ENCODE measurements at places on chromosomes 12 and 14.
A peak's percentile ranks its signal among the peaks of the same experiment; 100 is the strongest.

GRCh38 chr14:88327497-88327896, 4.4 kb upstream of the KCNK10 start:
- DNase-seq: no peak

DNA sequence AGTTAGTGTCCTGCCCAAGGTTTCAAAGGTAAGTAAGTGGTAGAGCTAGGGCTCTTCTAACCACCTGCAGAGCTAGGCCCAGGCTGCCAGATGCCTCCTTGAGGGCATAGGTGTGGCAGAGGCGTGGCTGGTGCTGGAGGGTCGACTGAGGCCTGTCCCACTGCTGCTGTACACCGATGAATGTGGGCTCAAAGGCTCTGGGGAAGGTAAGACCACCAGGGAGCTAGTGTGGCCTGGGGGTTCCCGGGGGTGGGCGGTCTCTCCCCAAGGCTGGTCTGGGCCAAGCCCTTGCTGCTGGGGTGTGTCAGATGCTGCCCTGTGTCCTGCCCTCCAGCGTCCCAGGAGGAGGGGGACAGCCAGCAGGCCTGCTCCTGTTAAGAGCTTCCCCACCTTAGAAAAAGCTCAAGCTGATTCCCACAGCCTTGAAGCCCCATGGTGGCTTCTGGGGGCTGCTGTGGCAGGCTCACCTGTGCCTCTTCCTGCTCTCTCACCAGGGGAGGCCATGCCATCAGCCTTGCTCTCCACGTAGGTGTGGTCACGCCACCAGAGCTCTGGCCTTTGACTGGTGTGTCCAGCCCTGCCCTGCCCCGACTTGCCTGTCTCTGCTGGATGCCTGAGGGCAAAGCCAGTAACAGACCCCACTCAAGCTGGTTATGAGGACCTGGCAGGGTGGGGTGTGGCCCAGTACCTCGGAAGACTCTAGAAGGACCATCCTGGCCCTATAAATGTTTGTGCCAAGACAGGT, 36.8 kb downstream of the SH2B3 start:
- no peak for DNase-seq

- no peak for DNase-seq
Measured at GRCh38 chr12:93186621-93187020, 191.1 kb upstream of the NUDT4 start.

DNA sequence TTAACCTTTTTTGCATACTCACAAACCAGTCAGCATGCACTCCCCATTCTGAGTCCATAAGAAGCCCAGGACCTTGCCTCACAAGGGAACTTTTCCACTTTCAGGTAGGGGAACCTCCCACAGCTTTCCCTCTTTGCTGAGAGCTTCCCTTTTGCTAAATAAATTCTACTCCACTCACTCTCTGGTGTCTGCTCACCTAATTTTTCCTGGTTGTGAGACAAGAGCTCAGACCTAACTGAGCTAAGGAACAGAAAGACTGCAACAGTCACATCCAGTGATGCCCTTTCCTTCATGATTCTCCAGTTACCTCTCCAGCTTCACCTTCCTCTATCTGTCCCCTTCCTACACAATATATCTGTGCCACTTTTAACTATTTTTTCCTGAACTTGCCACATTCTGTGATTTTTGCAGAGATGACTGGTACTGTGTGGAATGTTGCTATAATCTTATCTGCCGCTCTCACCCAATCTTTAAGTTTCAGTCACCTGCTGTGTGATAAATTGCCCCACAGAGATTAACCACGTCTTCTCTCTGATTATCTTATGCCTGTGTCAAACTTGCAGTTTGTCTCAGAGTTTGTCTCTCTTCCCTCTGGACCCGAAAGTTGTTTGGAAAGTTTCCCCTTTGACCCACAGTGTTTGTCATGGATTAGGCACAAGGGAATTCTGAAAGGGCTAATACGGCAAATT, 737.1 kb upstream of the FLRT2 start:
- no peak for DNase-seq

DNA sequence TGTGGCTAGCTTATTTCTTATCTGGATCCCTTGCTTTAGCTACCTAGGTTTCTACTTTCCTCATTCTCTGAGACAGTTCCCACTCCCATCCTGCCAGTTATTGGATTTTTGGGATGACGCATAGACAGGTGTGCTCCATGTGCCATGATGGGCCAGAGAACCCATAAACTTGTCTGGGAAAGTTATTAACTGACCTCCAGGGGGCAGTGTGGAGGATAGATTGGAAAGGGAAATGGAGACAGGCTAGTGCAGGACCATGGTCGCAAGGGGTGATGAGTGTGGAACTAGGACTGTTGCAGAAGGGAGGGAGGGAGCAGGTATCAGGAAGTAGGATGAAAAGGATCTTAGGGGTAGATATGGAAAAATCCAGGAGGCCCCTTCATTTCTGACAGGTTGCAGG, 80.3 kb downstream of the ESRRB start:
- no peak for DNase-seq

DNA sequence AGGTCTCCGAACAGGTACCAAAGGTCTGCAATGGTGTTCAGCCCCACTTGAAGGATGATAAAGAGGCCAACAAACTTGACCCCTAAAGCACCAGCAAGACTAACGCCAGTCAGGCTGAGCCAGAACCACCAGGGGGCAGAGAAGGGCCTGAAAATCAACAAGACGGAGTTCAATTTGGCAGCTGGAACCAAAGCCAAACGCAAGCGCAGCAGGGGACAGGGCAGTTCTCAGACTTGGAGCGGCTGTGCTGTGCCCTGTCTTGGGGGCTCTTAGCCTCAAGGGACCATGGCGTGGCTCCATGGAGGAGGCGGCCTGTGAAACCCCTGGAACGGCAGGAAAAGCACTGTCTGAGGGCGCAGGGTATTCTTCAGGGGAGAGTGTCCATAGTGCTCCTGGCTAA, 19.6 kb downstream of the POMT2 start:
- DNase-seq: peak; percentile 15

DNA sequence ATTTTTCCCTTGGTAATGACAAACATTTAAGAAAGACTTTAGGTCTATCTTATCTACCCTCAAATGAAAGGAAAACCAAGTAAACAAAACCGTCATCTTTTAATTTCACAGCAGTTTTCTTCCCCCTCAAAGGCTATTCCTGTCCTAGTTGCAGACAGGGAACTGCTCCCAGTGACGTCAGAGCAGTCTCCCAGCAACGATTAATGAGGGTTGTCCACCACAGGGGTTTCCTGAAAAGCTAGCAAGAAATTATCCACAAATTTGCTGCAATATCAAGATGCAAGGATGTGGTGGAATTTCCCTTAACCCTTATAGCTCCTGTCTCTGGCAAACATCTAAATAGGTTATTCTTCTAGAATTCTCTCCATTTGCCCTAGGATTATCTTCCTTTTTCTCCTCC, 89.1 kb upstream of the STAC3 start:
- no peak for DNase-seq

GRCh38 chr14:34502545-34503225, 36.8 kb downstream of the EAPP start:
- DNase-seq: no peak

DNA sequence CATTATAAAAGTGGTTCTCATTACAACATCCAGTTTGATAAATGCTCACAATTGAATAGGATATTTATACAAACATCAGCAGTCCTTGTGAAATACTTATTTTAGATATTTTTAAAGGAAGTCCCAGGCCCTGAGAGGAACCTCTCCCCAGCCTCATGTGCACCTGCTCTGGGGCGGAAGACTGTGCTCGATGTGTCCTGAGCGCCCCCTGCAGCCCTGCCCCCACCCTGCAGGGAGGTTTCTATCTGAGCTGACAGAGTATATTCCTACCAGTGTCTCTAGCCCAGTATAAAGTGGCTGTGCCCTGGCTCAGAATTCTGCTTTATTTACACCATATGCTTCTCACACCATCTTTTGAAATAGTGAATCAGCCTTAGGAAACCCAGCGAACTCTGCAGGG, 1349.1 kb downstream of the TMEM121 start:
- no peak for DNase-seq

DNA sequence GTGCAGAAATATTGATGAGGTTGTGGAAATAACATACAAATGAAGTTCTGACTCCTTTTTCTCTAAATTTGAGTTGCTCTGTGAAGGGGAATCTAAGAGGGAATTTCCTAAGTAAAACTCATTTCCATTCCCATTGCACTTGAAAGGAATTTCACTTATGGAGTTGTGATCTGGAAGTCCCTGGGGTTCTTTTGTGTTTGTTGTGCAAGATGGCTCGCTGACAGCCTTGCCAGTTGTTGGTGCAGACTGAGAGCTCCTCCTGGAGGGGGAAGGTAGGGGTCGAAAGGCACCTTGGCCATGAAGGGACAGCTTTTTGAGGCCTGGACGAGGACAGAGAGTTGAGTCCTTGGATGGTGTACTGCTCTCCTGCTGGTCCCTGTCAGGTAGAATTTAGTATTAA, 72.0 kb downstream of the C12orf56 start:
- no peak for DNase-seq

DNA sequence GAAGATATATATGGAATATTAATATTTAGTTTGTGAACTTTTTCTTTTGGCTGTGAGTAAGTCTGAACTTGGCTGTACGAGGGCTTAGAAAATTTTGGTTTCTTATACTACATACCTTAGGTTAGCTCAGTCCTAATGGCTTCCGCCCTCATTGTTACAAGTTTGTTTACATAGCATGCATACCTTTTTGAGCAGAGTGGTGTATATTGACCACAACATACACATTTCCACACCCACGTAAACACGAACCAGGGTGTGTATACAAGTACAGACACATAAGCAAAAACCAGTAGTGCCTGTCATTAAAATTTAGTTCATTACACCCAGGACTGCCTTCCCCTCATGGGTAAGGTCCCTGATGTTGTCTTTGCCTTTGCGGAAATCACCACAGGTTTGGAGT, 230.2 kb upstream of the RGS6 start:
- no peak for DNase-seq

DNA sequence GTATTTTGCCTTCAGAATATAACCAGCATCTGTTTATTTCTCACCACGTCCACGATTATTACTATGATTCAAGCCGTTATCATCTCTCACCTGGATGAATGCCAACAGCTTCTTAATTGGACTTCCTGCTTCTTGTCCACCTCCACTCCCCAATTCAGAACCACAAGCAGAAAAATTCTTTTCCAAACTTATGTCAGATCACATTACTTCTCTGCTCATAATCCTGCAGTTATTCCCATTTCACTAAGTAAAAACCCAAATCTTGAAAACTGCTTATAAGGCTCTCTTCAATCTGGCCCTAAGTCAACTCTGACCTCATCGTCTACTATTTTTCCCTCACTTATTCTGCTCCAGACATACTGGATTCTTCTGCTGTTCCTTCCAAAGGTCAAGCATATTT, 2.0 kb downstream of the CRY1 start:
- DNase-seq: no peak

DNA sequence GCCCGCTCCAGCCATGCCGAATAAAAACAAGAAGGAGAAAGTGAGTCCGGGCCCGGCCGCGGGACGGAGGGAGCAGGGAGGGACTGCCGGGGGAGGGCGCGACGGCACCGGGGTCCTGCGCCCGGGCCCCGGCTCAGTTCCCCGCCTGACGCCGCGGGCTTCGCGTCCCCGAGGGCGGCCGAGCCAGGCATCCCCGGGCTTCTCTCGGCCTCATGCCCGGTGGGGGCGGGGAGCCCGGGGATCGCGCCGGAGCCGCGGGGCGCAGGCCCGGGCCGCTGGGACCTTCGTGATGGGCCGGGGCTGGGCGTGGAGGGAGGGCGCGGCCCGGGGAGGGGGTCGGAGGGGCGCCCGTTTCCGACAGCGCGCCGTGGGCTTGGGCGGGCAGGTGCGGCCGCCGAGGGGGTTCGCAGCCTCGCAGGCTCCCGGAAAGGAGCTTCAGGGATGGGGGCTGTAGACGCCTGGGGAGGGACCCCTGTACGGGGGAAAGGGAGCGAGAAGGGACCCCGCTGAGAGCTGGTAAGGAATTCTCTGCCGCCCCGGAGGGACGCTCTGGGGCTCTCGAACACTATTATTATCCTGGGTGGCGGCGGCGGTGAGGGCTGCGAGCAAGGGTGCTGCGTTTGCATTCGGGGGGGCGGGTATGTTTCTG, 496 bp downstream of the PPP2R5C start:
- peak; percentile 43 for DNase-seq

DNA sequence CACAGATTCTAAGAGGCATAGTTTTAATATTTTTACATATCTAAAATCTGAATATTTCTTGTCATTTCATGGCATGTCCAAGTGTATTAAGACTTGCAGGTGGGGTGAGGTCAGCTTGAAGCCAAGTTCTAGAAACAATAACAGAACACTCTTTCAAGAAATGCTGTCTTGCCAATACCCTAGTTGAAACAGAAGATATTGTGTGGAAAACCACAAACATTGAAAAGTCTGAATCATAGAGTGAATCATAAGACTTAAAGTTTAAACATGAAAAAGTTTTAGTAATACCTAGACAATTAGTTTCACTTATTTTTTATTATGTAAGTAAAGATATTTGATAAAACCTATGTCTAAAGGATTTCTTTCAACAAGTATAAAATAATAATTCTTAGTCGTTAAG, 191.5 kb upstream of the CAND1 start:
- no peak for DNase-seq

- no peak for DNase-seq
Measured at GRCh38 chr12:42534184-42534838, 55.2 kb downstream of the PRICKLE1 start.

GRCh38 chr12:87930033-87930432, 99.2 kb downstream of the C12orf50 start:
- no peak for DNase-seq

DNA sequence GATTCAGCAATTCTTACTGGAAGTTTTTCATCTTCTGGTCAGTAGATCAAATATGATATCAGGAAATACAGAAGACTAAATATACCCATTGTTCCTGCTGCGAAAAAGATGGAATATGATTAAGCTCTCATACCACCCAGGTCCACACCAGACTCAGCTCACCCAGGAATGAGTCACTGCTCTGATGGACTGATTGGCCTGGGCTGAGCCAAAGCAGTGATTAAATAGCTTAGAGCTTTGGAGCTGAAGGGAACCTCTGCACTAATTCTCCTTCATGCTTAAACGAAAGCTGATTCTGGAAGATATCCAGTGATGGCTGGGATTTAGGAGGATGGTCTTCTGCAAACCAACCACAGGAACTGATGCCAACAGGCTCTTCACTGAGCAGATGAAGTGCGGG, 62.0 kb upstream of the SYT1 start:
- no peak for DNase-seq

- DNase-seq: no peak
Measured at GRCh38 chr12:50103767-50104321, at the start of gene GPD1. GPD1 (plus strand) TSS chr12:50104008; CDS start chr12:50104051, 43 bp downstream.
